Heart left ventricle (tissue), 16 donors: ENCODE measurements at places on chromosomes 3 and 15. TPM values are rescaled to one million over a fixed set of nuclear protein-coding genes. Genes with fewer than 3 reads are reported as not detected.

GRCh38 chr15:37143351-37143750 is 43.0 kb upstream of the MEIS2 start:
- DNase-seq = no peak

GRCh38 chr3:130772129-130772528 is 25.5 kb upstream of the PIK3R4 start:
- no peak for DNase-seq

HACD2 gene
- total RNA-seq = 23.3 TPM

- peak; percentile 20 for DNase-seq
Measured at GRCh38 chr3:115388166-115388565, 235.1 kb upstream of the GAP43 start.

DNA sequence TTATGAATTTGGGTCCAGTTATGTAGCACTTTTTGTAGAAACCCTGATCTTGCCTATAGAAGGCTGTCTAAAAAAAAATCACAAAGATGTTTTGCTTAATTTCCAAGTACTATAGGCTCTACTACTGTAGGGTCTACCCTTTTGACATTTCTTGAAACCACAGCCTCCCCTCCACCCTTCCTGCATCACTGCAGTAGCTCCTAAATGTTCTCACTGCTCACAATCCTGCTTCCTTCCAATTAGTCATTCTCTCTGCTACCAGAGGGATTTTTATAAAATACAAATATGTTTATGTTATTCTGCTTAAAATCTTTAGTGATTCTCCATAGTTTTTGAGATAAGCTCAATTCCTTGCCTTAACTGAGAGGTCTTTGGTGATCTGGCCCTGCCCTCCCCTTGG is 114.0 kb downstream of the CYP19A1 start:
- DNase-seq = no peak

- no peak for DNase-seq
Measured at GRCh38 chr3:52443791-52444687, 864 bp downstream of the SEMA3G start.
